Activated effector memory CD4-positive, alpha-beta T cell treated with Interleukin-2 at 50 U/mL for 16 hours (primary cell): ENCODE measurements at places on chromosomes 3 and 15.
A peak's percentile ranks its signal among the peaks of the same experiment; 100 is the strongest.

DNA sequence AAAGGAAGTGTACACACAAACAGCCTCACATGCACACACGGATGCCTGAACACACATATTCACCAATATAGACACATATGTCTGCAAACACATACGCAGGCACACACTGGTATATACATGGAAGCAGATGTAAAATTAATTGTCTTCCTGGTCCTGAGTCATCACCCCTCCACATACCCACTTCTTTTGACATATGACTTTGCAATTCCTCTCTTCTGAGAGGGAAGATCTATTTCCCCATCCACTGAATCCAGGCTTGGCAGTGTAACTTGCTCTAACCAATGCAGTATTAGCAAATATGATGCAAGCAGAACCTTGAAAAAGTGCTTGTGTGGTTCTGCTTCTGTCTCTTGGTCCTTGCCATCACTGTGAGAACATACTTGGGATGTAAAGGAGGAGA is 76.8 kb upstream of the HRH1 start:
- no peak for DNase-seq

- DNase-seq, result no peak
These were observed 13.3 kb downstream of the ARMC8 start for GRCh38 chr3:138200424-138200823.

GRCh38 chr15:62545467-62546227 is 380.6 kb upstream of the C2CD4B start:
- no peak for DNase-seq

- DNase-seq, result no peak
These were observed 24.5 kb downstream of the ESYT3 start for GRCh38 chr3:138458774-138459499.

DNA sequence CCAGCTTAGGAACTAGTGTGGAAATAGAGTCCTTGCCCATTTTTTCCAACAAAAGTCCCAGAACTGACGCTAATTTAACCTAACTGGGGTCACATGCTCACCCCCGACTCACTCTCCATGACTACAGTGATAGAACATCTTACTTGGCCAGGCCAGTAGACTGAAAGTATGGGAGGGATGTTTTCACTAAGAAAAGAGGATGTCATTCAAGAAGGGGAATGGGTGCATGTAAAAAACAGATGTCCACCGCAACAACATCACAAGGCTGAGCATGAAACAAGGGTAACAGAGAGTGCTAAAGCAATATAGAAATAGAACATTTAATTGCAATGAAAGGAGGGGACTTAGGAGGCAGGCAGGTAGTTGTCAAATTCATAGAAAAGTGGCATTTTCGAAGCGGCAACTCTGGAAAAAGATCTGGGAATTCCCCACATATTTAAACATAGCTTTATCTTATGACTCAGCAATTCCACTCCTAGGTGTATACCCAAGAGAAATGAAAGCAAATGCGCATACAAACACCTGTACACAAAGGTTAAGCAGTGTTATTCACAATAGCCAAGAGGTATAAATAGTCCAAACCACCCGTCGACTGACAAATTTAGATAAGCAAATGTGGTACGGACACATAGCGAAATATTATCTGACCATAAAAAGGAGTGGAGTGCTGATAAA is 41.1 kb upstream of the UBE2E2 start:
- DNase-seq, result no peak

DNA sequence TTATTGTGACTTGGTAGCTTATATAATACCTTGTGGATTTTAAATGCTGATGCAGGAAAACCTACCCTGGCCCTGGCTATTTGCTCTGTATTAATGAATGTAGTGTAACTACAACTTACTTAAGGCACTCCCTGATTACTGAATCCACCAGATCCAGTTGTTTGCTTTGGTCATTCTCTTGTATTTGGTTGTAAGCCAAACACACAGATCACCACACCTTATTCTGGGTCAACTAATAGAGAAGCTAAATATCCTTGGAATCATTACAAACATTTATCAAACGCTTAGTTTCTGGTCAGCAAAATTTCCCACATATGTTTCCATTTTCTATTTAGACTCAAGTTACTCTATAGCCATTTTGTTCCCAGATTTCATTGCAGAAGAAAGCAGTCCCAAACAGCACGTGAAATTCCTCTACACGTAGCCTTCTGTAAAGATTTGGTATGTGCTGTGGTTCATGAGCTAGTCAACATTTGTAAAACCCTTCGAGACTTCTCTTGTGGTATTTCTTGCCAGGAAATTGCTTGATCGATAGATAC is 322.6 kb downstream of the MEX3B start:
- DNase-seq, result no peak

DNA sequence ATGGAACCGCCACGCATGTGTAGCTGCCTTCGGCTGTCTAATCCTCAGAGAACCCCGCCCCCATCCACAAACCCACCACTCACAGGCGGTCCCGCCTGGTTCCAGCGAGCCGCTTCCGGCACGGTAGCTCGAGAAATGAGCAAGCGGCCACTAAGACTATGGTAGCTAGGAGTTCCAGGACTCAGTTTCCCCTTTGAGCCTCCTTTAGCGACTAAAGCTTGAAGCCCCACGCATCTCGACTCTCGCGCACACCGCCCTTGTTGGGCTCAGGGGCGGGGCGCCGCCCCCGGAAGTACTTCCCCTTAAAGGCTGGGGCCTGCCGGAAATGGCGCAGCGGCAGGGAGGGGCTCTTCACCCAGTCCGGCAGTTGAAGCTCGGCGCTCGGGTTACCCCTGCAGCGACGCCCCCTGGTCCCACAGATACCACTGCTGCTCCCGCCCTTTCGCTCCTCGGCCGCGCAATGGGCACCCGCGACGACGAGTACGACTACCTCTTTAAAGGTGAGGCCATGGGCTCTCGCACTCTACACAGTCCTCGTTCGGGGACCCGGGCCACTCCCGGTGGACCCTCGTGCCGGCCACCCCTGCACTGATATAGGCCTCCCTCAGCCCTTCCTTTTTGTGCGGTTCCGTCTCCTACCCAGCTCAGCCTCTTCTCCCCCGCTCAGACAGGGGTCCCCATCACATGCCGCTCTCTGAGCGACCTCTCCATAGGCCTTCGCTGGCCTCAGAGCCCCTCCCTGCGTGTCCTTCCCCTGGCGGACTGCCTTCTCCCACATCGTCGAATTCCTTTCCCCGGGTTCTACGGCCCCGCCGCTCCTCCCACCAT is at the start of gene RAB11A:
RAB11A (plus strand) TSS at position 366 of the 828 bp plus-strand sequence; CDS start at position 461, 95 bp downstream.
- DNase-seq, result peak; percentile 91

DNA sequence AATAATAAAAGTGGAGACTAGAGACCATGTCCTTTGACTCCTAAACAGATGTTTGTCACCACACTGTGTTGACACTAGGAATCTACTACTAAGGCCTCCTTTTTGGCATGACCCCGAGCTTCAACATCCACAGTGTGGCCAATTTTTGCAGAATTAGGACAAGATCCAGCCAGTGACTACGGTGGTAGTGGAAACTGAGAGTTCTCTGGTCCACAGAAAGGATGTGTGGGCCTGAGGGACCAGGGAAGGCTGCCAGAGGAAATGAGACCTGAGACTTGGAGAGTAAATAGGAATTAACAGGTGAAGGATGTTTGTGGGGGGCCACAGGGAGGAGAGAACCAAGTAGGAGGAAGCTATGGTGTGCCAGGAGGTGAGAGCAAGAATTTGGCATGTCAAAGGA is 122.7 kb downstream of the CHCHD6 start:
- DNase-seq, result no peak

GRCh38 chr3:114758831-114759699 is 388.0 kb downstream of the ZBTB20 start:
- DNase-seq, result no peak

DNA sequence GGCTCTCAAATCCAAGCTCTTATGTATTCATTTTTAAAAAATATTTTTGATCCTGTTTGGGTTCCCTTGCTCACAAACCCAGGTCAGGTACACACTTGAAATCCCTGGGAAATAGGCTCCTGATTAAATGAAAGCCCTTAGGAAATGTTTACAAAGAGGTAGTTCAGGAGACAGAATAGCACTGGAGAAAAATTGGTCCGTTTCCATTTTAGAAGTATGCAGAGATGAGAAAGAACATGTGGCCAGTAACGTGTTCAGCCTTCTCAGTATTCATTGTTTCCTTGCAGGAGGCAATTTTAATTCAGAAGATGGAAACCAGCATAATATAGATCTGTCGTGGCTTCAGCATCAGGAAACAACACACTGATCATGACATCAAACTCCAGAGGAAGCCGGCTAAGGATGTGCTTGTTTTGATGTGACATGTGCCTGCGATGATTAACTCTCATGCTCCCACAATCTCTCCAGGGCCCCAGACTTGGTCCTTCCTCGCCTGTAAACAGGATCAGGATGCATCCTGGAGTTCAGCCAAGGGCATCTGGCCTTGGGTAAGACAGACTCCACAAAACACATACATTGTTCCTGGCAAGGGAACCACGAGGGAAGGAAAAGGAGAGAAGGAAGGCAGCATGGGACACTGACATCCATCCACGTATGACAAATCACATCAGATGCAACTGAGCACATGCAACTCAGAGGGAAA is 350.5 kb upstream of the THBS1 start:
- no peak for DNase-seq

DNA sequence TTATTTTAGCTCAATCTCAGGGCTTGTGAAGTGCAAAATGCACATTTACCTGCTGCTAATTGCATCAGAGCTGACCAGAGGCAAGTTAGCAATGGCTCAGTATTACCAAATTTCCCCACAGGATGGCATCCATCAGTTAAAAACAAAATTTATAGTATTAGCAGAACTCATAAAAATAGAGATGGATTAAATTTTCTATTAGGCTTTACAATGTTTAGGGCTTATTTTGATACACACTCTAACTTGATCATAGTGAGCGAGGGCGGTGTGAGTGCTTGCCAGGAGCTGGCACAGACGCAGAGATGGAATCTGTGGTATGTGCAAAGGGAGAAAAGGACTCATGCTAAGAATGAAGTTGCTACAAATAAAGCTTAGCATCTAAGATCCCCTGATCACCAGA is 241.0 kb downstream of the NSUN3 start:
- no peak for DNase-seq

- DNase-seq, result no peak
These were observed 73.1 kb upstream of the MEF2A start for GRCh38 chr15:99492716-99493115.
